ENCODE measurements at places on chromosomes 16 and 17. TPM values are rescaled to one million over a fixed set of nuclear protein-coding genes. Genes with fewer than 3 reads are reported as not detected.

DNAJC7 gene
- total RNA-seq: 118 TPM

RNF112 gene
- total RNA-seq: not detected

MYCBPAP gene
- not detected for total RNA-seq

ENDOV gene
- total RNA-seq: 60.1 TPM

KRTAP4-6 gene
- total RNA-seq: not detected

GRCh38 chr16:83967838-83968305 lies at the start of gene NECAB2:
Gene NECAB2 (plus strand): TSS chr16:83968244. CDS start chr16:83968649, 405 bp downstream.
- DNase-seq: no peak

DNA sequence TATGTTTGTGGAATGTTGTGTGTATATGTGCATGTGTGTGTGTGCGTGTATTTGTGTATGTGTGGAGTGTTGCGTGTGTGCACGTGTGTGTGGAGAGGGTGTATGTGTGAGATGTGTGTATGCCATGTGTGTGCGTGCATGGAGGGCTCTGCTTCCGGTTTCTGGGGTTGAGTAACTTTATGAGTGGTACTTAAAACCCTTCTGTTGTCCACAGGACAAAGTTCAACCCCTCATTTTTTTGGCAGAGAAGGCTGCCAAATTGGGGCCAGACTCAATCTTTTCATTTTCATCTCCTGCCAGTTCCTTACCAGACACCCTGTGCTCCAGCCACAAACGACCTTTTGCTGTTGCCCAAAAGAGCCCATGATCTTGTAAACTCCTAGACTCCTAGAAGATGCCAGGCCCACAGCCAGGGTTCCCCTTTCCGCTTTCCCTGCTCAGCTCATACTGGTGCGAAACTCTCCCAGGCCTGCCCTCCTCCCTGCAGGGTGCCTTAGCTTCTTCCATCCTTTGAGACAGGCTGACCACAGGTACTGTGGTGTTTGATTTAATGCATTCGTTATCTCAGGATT lies 100.2 kb downstream of the CMIP start:
- peak; percentile 18 for DNase-seq

- DNase-seq: no peak
Measured at GRCh38 chr16:88903267-88903666, 36.8 kb upstream of the PABPN1L start.

GRCh38 chr17:6027342-6028024 lies 42.7 kb upstream of the WSCD1 start:
- no peak for DNase-seq
